ENCODE measurements at places on chromosomes 3 and 15.

DNA sequence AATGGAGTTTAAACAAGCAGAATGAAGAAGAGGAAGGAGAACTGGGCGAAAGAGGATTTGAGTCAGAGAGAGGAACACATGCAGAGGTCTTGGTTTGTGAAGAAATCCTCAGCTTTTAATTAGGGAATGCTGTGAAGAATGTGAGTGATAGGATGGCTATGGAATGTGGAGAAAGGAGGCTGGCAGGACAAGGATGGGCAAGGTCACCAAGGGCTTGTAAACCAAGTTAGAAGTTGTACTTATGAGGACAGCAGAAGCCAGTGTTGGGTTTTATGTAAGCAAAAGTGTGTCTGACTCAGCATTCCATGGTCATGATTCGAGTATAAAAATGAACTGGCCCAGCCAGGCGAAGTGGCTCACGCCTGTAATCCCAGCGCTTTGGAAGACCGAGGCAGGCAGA lies 60.0 kb upstream of the IL12A start:
- DNase-seq, result peak; percentile 86

DNA sequence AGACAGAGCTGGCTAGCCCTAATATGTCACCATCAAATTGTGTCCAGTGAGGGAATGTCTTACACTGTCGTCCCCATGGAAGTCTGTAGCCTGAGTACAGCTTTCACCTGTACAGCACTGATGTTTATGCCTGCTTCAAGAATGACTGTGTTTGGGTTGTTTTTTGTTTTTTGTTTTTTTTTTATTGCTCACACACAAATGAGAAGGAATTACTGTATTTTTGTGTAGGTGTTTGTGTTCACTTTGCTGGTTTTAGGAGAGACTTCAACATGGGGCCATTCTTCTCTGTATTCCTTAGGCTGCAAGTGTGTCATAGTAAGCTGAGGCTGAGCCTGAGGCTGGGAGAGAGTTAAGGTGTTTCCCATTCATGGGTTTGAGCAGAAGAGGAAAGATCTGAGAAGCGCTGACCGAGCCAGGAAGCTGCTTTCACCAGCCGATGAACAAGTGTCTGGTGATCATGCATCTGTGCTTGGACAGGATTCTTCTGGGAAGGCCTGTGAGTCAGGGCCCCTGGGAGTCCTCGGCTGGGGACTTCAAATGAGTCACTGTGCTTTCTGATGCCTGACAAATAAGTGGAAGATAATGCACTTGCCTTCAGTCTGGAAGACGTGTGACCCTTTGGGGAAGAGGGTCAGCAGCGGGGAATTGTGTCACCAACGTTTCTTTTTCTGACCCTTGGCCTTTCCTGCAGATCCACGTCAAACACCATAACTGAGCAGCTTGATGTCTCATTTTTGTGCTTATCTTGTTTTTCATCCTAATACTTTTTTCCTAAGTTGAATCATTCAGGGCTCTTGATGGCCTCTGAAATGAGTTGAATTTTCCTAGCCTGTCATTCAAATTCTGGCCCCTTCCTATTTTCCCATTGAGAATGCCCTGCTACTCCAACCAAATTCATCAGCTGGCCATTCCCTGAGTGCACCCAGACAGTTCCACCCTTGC lies 36.7 kb upstream of the ZBTB38 start:
- DNase-seq, result peak; percentile 94

- DNase-seq, result no peak
Measured at GRCh38 chr3:110198717-110199587, 861.6 kb upstream of the DPPA4 start.

DNA sequence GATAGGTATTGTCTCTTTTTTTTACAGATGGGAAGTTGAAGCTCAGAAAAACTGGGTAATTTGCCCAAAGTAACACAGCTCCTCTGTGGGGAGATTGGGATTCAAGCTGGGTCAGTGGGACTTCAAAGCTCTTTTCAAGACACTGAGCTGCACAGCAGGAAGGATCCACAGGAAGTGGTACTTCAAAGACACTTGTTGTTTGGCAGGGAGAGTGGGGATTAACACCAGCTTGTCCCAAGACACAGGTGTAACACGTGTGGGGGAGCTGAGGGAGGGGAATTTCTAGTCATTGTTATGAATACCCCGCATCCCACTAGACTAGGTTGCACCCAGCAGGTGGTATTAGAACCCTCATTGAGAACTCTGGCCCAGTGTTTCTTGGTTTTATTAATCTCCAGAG lies 116.0 kb downstream of the FOXB1 start:
- DNase-seq, result no peak

- peak; percentile 96 for DNase-seq
Measured at GRCh38 chr15:31471731-31472430, 145.2 kb downstream of the KLF13 start.

DNA sequence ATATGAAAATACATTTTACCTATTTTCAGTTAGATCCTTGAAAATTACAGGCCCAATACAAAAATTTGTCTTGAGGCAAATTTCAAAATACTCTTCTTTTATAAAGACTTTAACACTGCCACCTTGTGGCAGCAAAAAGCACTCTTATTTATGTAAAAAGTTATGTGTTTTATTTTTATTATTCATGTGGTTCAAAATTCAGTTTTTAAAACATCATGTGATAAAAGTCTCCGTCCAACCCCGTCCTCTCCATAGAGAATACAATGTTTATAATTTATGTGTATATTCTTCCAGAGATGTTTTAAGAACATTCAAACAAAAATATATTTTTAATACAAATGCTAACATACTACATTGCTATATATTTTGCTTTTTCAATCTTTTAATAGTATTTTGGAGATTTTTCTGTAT lies 36.9 kb upstream of the TRIM59 start:
- no peak for DNase-seq

- DNase-seq, result peak; percentile 83
Measured at GRCh38 chr3:126476166-126477060, 722 bp upstream of the ZXDC start.

DNA sequence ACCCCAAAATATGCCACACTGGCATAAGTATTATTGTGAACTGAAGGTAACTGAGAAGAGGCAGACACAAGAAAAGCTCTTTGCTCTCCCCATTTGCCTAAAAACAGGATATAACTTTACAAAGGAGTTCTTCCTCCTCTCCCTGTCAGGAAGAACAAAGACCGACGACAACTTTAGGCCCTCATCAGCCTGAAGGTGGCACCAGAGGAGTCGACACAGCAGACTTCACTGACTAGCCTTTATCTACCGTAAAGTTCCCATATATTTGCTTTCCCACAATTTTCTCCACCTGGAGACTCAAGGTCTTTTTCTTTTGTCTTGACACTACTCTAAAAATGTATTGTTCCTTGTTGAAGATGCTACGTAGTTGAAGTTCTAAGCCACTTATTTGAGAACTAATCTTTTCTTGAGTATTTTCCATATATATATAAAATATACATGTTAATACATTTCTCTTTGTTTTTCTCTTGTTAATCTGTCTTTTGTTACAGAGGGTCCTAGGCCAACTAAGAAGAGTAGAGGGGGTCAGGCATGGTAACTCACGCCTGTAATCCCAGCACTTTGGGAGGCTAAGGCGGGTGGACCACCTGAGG lies 16.2 kb upstream of the XIRP1 start:
- DNase-seq, result peak; percentile 86

DNA sequence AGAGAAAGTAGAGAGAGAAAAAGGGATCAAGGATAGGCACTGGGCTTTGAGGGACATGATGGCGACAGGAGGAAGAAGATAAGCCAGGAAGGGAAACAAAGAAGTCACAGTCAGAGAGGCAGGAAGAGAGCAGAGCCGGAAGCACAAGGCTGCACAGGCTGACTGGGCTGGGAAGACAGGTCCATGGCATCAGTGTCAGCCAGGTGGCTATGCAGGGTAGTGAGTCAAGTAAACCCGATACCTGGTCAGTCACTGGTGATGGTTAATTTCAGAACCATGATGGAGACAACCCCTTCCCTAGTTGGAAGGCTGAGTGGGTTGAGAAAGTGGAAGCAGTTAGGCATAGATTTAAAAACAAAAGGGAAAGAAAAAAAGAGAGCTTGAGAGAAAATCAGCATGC lies 203.8 kb downstream of the EPHB1 start:
- no peak for DNase-seq

DNA sequence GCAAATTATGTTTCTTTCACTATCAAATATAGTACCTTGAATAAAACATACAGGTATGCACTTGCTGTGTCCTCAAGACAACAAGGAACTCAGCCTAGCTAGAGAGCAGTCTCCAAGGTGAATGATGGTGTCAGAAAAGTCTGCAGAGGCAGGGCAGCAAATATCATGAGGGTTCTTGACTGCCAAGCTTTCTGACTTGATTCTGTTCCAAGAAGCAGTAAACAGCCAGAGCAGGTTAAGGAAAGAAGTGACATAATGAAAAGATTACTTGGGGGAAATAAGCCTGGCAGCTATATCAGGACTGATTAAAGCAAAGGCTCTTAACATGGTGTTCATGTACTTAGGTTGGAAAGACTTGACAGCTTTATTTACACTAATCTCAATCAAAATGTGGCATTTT lies 192.2 kb upstream of the GADL1 start:
- DNase-seq, result no peak

DNA sequence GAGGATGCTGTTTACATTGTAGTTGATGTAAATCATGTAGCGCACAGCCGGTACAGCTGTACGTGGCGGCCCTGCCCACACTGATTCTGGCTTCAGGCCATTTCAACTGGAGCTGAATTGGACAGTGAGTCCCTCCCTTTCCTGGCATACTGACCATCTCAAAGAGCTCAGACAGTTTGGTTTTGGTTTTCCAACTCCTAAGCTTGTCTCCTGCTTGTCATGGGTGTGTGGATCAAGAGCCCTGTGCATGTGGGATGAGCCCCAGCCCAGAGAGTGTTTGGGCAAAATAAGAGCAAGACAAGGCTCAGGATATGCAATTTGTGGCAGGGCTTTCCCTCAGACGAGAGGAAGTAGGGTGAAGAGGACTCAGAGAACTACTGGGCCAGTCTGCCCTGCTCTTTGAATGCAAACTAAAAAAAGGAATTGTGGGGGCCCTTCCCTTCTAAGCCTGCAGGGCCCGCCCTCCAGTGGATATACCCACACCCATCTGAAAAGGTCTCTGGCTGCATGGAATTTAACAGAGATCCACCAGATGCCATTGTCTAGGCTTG lies 13.3 kb downstream of the ITGA11 start:
- peak; percentile 77 for DNase-seq

GRCh38 chr15:40909662-40910630 lies 15.7 kb downstream of the VPS18 start:
- peak; percentile 83 for DNase-seq

- DNase-seq, result no peak
Measured at GRCh38 chr3:128971421-128972100, 22.3 kb downstream of the CFAP92 start.
